ENCODE measurements at places on chromosomes 5 and 9.

GRCh38 chr5:35306716-35307365 is 76.6 kb upstream of the PRLR start:
- no peak for DNase-seq

GRCh38 chr5:10995891-10996290 is 234.9 kb upstream of the DAP start:
- DNase-seq: no peak

DNA sequence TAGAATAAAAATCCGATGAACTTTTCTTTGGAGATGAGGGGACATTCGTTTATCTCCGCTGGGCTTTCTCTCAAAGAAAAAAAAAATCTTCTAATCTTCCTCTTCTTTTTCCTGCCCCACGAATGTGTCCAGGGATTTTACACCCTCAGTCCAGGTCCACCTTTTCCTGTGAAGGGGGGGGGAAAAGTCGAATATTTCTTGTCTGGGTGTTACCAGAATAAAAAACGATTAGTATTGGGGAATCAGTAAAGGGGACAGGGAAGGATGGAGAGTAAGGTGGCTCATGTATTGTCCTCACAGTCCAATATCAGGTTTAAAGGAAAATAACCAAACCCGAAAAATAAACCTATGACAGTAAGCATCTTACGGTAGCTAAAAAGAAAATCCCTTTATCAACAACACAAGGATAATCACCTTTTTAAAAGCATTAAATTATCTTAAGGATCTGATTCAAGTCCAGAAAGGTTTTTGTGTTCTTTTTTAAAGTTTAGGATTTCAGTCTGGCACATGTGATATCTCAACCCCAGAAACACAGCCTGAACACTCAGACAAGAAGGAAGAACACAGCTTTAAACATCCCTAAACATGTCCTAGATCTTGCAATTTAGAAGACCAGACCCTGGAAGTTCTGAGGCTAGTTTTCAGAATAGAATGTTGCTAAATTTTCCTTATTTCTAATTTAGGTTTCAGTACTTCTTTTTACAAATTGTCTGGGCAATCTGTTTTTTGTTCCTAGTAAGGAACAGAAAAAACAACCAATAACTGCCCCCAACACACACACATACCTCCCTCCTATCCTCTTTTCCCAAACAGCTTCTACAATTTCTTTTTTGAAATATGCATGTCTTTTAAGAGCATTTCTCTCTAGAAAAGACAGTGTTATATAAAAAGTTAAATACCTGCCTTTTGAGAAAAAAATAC is 1.2 kb downstream of the ZNF608 start:
- peak; percentile 62 for DNase-seq

DNA sequence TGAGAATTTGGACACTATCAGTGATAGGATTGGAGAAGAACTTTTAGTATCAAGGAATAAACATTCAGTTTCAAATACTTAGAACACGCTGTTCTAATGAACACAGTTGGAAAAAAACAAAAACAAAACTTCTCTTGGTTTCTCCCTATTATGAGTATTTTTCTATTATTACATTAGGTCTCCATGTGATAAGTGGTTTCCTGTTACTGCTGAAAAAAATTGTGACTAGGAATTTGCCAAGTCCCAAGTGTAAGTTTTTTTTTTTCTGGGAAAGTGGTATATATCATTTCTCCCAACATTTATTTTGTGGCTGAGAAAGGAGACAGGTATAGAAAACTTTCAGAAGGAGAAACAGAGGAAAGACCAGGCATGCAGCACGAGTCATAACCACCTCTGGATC is 41.1 kb downstream of the PCSK1 start:
- no peak for DNase-seq

All from NCI-H748 treated with DMSO at 0.1 percent for 48 hours (cell line).